ENCODE measurements at places on chromosomes 16 and 17. TPM values are rescaled to one million over a fixed set of nuclear protein-coding genes. Genes with fewer than 3 reads are reported as not detected.
A peak's percentile ranks its signal among the peaks of the same experiment; 100 is the strongest.

Gene MEOX1
- 0.83 TPM for total RNA-seq

- no peak for DNase-seq
- no peaks in the 10 kb centered on the region for H3K27me3 ChIP-seq
- no peaks in the 10 kb centered on the region for H3K36me3 ChIP-seq
- no peak overlapping the region for H3K27ac ChIP-seq
These were observed 114.6 kb downstream of the PITPNC1 start for GRCh38 chr17:67491681-67492024.

Gene ZMYND15
- total RNA-seq = not detected

- DNase-seq = no peak
- peaks cover 3% of the 10 kb centered on the region for H3K4me1 ChIP-seq
- H3K27ac ChIP-seq = no peak overlapping the region
- H3K36me3 ChIP-seq = peaks cover 32% of the 10 kb centered on the region
- H3K27me3 ChIP-seq = no peaks in the 10 kb centered on the region
These were observed 75.8 kb upstream of the TRAP1 start for GRCh38 chr16:3793161-3793576.

- peaks cover 31% of the 10 kb centered on the region for H3K27me3 ChIP-seq
- no peaks in the 10 kb centered on the region for H3K36me3 ChIP-seq
- no peak overlapping the region for H3K27ac ChIP-seq
- H3K4me3 ChIP-seq = no peak overlapping the region
- DNase-seq = no peak
These were observed 114.5 kb downstream of the AXIN2 start for GRCh38 chr17:65446838-65447526.

Gene CACNG1
- total RNA-seq = not detected

DNA sequence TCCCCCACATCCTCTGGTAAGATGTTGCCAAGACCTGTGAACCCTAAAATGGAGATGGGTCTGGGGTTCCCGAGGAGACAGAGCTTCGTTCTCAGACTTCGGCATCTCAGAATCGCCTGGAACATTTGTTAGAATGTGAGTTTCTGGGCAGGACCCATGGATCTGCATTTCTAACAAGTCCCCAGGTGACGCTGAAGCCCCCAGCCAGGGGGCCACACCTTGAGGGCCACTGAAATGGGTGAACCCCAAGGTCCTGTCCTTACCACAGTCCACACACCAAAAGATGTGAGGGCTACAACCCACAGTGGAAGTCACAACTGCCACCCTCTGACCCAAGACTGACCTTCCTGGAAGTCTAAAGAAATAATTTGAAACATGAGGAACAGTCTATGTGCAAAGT, 14.0 kb downstream of the MPP3 start:
- no peak for DNase-seq
- H3K27me3 ChIP-seq = no peaks in the 10 kb centered on the region
- H3K4me3 ChIP-seq = no peak overlapping the region

Gene TBC1D3B
- total RNA-seq = not detected

DNA sequence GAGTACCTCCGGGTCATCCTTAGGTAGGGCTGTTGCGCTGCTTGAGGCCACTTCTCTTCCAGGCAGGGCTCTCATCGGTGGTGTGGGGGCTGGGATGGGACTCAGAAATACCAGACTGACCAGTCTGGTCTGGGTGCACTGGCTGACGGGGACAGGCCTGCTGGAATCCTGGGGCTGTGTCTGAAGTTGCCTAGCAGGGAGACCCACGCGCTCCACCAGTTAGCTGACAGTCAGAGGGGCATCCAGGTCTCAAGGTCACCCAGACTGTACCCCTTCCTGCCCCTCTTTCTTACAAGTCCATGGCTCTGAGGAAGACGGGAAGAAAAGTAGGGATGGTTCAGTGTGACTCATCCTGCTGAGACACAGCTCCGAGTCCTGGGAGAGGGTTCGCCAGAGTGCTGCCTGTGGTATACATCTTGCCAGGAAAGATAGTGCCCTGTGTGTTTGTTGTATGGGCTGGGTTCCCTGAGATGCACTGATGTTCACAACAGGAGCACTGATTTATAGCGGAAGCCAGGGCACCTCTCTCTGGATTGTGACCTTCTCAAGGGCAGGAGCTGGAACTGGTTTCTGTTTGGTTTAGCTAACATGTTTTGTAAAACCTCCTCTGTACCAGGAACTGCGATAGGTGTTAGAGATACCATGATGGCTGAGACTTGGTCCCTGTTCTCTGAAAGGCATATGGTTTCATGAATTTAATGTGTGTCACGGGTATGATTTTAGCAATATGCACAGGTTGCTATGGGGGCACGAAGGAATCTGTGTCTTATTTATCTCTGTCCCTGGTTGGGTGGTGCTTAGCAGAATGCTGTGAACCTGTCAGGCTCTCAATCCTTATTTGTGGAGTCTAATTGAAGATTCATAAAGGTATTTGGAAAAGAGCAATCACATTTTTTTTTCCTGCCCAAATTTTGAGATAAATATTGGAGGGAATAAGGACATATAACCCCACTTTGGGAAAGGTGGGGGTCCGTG, 97.5 kb downstream of the OR1D5 start:
- peaks cover 6% of the 10 kb centered on the region for H3K4me1 ChIP-seq
- peak; percentile 74 for DNase-seq
- no peaks in the 10 kb centered on the region for H3K27me3 ChIP-seq
- no peak overlapping the region for H3K4me3 ChIP-seq
- no peaks in the 10 kb centered on the region for H3K36me3 ChIP-seq
- H3K27ac ChIP-seq = peak overlapping the region; percentile 7

DNA sequence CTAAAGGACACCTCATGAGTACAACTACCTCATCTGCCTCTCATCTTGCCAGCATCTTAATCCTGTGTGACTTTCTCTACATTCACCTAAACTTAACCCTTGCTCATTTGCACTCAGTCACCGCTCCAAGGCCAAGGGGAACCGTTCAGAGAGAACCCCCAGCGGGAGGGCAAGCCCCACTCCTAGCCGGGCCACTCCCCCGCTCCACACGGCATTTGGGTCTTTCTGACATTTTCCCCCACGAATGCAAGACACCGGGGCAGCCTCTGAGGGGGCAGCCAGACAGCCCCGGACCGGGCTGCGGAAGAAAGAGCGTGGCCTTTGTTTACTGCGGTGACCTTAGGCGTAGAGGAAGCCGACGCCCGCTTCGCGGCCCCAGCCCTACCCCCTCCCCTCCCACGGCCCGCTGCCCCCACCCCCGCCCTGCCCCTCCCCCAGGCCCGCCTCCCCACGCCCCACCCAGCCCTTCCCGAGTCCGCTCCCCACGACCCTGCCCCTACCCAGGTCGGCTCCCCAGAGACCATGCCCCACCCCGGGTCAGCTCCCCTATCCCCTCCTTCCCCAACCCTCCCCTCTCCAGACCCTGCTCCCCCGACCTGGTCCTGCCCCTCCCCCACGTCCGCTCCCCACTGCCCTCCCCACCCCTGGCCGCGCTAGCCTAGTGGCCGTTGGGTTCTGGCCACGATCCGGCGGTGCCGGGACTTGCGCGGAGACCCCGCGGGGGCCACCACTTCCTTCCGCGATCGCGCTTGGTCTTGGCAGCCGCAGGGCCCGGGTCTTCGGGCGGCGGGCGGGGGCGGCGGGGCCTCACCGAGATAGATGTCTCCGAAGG, 789 bp downstream of the CSNK1D start:
- peak overlapping the region; percentile 96 for H3K27ac ChIP-seq
- H3K4me3 ChIP-seq = peak overlapping the region; percentile 99
- H3K36me3 ChIP-seq = peaks cover 26% of the 10 kb centered on the region
- no peak for DNase-seq

Gene TMEM238L
- total RNA-seq = not detected

- DNase-seq = no peak
- H3K4me3 ChIP-seq = no peak overlapping the region
- H3K36me3 ChIP-seq = no peaks in the 10 kb centered on the region
- H3K27me3 ChIP-seq = no peaks in the 10 kb centered on the region
- peaks cover 26% of the 10 kb centered on the region for H3K4me1 ChIP-seq
These were observed 265.9 kb downstream of the SOX9 start for GRCh38 chr17:72386619-72387237.

GRCh38 chr16:2883458-2883908, 468 bp downstream of the FLYWCH2 start:
- no peak for DNase-seq
- no peaks in the 10 kb centered on the region for H3K27me3 ChIP-seq
- H3K36me3 ChIP-seq = peaks cover under 1% of the 10 kb centered on the region
- H3K4me1 ChIP-seq = peaks cover 4% of the 10 kb centered on the region

Gene DNASE1
- 6.1 TPM for total RNA-seq

GRCh38 chr17:9402590-9403199, 172.9 kb downstream of the STX8 start:
- DNase-seq = peak; percentile 23
- H3K4me3 ChIP-seq = no peak overlapping the region
- H3K4me1 ChIP-seq = no peaks in the 10 kb centered on the region
- no peaks in the 10 kb centered on the region for H3K27me3 ChIP-seq
- no peak overlapping the region for H3K27ac ChIP-seq

DNA sequence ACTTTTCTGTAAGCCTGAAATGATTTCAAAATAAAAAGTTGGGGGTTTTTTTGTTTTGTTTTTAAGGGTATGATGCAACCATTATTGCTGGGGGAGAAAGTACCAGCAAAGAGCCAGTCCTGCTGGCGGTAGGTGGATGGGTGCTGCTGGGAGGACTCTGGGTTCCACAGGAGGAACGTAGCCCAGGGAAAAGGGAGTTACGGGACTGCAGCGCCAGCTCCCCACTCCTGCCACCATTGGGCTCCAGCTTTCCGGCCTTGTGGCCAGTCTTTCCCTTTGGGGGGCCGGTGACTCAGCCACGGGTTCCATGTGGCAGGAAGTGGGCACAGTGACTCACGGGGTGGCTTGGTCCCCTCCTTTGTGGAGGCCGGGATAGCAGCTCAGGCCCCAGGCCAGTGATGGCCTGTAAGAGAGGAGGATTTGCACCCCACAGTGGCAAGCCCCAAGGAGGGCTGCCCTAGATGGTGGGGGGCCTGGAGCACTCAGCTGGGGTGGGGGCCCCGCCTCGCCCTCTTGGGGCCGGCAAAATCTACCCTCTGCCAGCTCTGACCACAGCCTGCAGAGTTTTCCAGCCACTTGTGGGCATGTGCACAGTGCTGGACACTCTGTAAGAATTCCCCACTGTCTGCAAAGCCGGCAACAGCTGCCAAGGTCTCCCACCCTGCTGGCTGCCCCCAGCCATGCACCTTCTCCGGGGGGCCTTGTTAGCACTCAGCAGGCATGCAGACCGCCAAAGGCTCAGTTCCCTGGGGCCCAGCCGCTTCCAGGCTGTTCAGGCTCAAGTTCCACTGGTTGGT, 30.4 kb downstream of the SOCS3 start:
- H3K4me3 ChIP-seq = no peak overlapping the region
- peak overlapping the region; percentile 87 for H3K27ac ChIP-seq
- peak; percentile 77 for DNase-seq
- H3K4me1 ChIP-seq = peaks cover 32% of the 10 kb centered on the region
- no peaks in the 10 kb centered on the region for H3K27me3 ChIP-seq
- H3K36me3 ChIP-seq = no peaks in the 10 kb centered on the region

Gene RAMP2
- 0.28 TPM for total RNA-seq

Gene C17orf100
- total RNA-seq = 0.28 TPM

- peaks cover 8% of the 10 kb centered on the region for H3K4me1 ChIP-seq
- H3K27ac ChIP-seq = no peak overlapping the region
- H3K4me3 ChIP-seq = no peak overlapping the region
- peak; percentile 36 for DNase-seq
- no peaks in the 10 kb centered on the region for H3K36me3 ChIP-seq
These were observed 21.3 kb downstream of the CA4 start for GRCh38 chr17:60170835-60171752.

DNA sequence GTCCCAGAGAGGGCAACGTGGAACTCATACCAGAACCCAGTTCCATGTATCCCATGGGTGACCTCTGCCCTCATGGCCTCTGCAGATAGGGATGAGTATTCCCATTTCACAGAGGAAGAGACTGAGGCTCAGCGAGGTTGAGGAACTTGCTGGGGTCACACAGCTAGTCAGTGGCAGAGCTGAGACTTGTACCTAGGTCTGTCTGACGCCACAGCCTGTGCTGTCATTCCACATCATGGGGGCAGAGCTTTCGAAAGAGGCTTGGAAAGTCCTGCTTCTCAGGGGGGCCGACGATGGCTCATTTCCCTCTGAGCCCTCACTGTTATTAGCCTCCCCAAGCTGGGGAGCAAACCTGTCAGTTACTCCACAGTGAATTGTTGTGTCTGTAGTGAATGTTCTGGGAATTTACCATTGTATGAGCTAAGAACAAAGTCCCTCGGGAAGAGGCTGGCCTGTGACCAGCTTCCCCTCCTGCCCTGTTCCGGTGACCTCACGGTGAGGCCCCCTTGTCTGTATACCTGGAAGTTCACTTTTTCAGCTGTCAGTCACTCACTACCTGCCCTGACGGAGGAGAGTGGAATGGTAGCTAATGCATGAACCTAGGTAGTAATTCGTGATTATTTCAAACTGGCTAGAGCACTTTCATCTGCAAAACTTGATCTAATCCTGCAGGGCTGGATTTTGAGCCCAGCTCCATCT, 8.9 kb downstream of the METTL22 start:
- H3K4me3 ChIP-seq = no peak overlapping the region
- peaks cover 74% of the 10 kb centered on the region for H3K36me3 ChIP-seq
- no peaks in the 10 kb centered on the region for H3K27me3 ChIP-seq
- no peak for DNase-seq

Gene OR1A1
- not detected for total RNA-seq

DNA sequence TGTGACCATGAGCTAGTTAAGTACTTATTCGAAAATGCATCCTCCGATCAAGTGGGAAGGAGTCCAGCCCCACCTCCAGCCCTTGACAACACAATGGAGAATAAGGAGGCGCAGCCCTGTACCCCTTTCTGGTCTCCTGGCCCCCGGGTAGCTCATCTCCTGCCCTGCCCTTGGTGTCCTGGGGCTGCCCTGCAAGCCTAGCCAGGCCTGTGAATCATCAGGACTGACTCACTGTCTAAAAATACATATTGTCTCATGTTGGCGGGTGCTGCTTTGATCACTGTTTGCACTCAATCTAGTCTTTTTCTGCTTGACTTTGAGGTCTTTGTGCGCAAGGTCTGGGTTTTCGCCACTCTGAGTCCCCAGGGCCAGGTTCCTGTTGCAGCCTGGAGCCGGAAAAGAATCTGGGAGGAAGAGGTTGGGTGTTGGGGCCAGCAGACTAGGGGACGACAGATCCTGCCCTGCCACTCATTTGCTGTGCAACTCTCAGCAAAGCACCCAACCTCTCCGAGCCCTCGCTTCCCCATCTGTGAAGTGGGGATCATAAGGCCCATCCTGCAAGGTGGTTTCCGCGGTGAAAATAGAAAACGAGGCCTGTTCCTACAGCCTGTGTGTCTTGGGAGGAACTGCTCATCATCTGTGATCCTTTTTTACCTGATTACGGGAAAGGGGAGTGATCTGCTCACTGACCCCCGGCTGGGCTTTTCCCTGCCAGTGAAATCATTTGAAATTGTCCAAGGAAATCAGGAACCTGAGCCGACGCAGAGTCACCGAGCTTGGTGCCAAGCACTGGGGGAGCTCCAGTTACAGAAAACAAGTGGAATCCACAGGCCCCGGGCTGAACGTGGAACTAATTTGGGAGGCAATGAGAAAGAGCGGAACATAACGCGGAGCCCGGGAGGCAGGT, 230.4 kb downstream of the PARN start:
- H3K4me3 ChIP-seq = no peak overlapping the region
- H3K36me3 ChIP-seq = no peaks in the 10 kb centered on the region
- peak overlapping the region; percentile 58 for H3K27ac ChIP-seq

Gene TBKBP1
- total RNA-seq = 3.6 TPM

GRCh38 chr17:16905593-16906191, 66.2 kb downstream of the TNFRSF13B start:
- DNase-seq = peak; percentile 83
- H3K36me3 ChIP-seq = no peaks in the 10 kb centered on the region
- H3K4me1 ChIP-seq = peaks cover 3% of the 10 kb centered on the region
- H3K27ac ChIP-seq = no peak overlapping the region
- H3K4me3 ChIP-seq = no peak overlapping the region
- H3K27me3 ChIP-seq = peaks cover 32% of the 10 kb centered on the region

- peaks cover 9% of the 10 kb centered on the region for H3K36me3 ChIP-seq
- peak overlapping the region; percentile 53 for H3K27ac ChIP-seq
- no peaks in the 10 kb centered on the region for H3K4me1 ChIP-seq
- DNase-seq = peak; percentile 27
- no peaks in the 10 kb centered on the region for H3K27me3 ChIP-seq
- peak overlapping the region; percentile 85 for H3K4me3 ChIP-seq
These were observed 596 bp downstream of the UNKL start for GRCh38 chr16:1413684-1414531.
